ENCODE measurements at places on chromosomes 7 and 10.
A peak's percentile ranks its signal among the peaks of the same experiment; 100 is the strongest.

GRCh38 chr7:48139459-48139858 is 31.8 kb upstream of the ABCA13 start:
- no peak for DNase-seq

- no peak for DNase-seq
These were observed 51.4 kb upstream of the ZNF716 start for GRCh38 chr7:57398548-57398947.

- DNase-seq: no peak
These were observed 192.1 kb upstream of the MKI67 start for GRCh38 chr10:128318366-128318765.

DNA sequence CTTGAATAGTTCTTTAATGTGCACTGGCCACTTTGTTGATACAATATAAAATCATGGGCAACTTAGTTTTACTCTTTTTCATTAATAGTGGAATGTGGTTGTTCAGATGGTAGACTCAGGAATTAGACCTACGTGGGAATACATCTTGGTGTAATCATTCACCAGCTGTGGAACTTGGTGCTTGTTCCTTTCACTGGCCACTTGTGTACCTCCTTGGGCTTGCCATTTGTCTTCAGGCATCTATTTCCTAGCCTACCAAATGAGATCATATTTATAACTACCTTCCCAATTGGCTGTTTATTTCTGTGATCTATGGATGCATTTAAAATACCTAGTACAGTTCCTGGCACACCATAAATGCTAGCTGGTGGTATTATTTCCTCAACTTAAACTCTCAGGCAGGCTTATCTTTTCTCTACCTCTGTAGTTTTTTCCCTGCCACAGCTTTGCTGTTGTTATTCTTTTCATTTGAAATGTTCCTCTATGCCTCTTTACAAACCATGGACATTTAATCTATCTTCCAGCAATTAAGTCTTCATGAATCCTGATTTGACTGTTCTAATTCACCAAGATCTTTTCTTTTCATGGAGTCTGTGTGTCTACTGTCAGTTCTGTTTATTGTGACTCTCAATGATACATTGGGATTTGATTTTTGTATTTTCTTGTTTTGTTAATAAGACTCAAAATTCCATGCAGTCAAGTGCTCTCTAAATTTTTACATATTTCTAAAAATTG is 113.0 kb downstream of the ADAM22 start:
- DNase-seq: no peak

DNA sequence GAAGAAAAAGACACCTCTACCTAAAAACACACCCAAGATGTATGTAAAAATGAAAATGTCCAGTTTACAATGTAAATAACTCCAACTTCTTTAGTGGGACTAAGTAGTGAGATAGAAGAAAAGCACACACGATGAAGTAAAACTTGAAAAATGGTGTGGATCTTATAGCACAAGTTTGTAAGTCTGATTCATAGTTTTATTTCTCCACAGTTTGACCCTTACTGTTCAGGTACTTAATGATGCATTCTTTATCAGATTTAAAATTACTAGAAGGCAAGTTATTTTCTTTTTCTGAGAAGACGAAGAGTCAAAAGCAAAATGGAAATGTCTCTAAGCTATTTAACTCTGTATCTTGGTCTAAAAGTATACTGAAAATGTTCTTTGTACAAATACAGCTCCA is 6.1 kb downstream of the NAMPT start:
- DNase-seq: no peak

DNA sequence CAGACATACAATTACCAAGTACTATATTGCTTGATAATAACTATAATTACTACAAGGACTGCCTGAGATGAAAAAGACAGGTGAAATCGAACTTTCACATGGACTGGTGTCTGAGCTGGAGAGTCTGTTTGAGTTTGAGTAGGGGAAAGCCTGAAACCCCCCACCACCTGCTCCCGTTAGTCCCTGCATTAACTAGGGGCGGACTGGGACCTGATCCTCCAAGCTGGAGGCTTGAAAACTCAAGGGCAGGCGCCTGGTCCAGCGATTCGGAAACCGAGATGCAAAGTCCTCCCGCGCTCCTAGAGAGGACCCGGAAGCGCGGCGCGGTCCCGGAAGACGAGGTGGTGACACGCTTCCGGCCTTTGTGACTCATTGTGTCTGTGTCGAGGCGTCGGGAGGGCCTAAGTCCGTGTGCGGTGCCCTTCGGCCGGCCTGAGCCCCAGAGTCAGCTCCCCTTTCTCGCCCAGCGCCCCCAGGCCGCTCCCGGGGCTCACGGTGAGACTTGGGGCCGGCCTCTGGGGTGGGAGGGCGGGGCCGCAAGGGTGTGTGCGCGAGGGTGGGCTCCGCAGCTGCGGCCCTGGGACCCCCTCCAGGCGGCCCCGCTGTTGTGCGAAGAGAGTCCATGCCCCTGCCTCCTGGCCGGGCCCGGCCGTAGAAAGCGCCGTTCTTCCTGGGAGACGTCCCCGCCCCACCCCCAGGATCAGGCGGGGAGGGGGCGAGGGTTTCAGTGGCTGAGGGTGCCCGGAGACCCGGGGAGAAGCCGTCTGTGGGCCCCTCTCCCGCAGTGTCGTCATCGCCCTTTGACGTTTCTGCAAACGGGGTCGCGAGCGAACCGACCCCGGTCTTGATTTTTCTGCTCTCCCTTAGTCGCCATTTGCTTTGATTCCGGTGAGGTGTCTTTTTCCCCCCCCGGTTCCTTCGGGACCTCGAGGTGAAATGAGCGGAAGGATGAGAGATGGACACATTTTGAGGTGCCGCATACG is at the start of gene ZKSCAN1:
ZKSCAN1 (plus strand) TSS at position 365 of the 983 bp plus-strand sequence. CDS start 7,911 bp downstream, outside the sequence.
- DNase-seq: peak; percentile 71

DNA sequence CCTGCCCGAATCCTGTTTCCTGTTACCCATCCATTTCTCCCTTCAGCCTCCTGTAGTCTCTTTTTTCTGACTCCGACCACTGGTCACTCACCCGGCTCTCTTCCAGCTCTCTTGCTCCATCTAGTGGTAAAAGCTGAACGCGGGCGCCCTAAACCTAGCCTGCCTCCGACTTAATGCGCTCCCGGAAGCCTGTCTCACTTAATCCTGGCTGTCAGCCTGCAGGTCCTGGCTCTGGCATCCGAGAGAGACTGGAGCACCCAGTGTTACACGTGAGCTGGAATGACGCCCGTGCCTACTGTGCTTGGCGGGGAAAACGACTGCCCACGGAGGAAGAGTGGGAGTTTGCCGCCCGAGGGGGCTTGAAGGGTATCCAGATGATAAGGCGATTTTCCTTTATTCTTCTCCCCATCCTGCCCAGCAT is 10.3 kb downstream of the SUMF2 start:
- peak; percentile 48 for DNase-seq

- no peak for DNase-seq
These were observed 11.0 kb downstream of the TBATA start for GRCh38 chr10:70773965-70774809.

- no peak for DNase-seq
These were observed 70.6 kb downstream of the MLLT10 start for GRCh38 chr10:21604651-21605050.

DNA sequence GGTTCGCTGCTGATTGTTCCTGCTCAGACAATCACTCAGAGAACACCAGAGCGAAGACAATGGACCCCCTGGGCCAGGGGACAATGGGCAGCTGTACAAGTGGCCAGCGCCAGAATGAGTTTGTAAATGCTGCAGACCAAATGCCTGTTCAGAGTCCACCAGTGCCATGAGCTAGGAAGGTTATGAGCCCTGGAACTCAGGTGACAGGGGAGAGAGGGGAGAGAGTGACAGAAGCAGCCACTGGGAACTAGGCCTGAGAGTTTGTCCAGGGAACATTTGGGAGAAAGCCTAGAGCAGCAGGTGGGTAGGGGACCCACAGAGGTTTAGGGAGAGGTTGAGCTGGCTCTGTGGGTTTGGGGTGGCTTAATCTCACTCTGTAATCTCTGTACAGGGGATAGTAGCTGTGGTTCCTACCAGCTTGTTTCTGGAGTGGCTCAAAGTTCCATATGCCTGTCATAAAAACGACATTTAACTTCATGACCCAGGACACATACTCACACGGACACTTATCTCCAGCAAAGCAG is 60.4 kb downstream of the C10orf105 start:
- no peak for DNase-seq

- no peak for DNase-seq
These were observed 10.1 kb downstream of the CNOT4 start for GRCh38 chr7:135499818-135500217.

DNA sequence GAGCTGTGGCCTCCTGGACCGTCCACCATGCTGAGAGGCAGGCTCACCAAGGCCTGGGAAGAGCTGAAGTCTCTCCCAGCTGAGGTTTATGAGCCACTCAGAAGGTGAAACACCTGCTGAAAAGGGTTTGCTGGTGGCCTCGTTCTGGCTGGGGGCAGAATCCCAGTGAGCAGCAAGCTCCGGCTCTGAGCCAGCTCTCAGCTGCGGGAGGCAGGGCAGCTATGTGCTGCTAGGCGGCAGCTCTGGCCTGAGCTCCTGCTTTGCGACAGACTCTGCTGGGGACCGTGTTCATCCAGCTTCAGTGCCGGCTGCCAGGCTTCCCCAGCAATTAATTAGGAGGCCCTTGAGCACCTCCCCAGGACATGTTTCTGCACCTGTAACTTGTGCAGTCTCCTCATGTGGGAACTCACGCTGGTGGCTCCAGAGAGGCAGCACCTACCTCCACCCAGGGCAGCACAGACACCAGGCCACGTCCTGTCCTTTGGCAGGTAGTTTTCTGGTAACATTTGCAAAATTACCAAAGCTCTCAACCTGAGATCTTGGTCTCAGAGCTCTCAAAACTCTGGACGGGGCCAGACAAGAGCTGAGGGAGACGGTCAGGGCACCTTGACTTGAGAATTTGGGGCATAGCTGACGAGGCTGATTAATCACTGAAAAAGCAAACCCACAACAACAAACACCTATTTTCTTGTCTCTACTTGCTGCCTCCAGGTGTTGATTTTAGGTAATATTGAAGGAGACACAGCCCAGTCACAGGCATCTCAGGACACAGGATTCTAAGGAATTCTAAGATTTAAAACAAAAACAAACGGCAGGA is 185.0 kb downstream of the TCERG1L start:
- no peak for DNase-seq

DNA sequence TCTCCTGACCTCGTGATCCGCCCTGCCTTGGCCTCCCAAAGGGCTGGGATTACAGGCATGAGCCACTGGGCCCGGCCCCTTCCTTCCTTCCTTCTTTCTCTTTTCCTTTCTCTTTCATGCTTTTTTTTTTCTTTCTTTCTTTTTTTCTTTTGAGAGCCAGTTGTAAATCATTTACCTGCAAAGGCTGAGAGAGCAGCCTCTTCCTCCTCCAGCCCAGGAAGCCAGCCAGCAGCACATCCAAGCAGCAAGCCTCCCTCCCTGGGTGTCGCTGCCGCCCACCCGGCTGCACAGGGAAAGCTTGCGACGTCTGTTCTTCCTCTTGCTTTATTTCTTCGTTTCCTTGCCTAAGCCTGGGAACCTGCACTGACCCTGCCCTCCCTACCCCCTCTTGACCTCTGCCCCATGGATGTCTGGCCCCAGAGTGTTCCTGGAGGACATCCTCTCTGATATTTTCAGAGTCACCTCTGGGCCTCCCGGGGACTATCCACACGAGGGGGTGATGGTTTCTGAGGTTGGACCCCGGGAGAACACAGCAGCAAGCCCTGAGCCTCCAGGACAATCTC is 62.8 kb upstream of the MYL10 start:
- no peak for DNase-seq

DNA sequence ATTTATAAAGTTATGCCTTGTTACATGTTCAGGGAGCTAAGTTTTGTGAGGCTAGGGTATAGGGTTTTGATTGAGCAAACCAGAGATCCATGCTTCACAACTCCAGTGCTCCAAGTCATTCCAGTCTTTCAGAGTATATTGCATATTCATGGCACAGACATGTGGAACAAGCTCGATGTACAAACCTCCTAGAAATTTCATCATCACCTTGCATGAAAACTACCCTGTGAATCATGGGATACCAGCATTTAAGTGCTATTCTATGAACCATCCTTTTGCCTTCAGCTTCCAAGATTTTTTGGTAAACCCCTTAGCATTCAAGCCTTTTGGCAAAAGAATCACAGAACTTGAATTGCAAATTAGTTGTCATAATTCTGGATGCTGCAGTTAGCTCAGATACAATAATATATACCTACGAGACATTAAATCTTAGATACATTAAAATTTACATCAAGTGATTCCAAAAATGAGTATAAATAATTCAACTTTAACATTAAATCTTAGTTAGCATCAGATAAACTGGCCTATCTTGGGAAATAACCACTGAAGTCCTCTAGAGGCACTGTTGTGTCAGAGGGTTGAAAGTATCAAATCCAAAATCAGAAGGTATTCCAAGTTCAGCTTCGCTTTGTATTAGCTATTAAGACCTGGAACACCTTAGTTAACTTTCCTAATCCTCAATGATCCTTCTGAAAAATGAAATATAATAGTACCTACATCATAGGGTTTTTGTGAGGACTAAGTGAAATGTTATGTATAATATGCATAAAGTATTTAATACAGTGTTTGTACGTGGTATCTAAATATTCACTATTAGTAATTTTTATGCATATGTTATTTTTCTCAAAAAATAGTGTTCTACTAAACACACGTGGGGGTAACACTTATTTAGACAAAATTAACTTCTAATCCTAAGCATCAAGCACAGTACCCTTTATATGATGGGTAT is 55.5 kb upstream of the CABCOCO1 start:
- no peak for DNase-seq

- no peak for DNase-seq
These were observed 13.9 kb downstream of the CUBN start for GRCh38 chr10:17115683-17116082.

- DNase-seq: no peak
These were observed 135.9 kb downstream of the ABCA13 start for GRCh38 chr7:48307041-48307714.

GRCh38 chr7:104933521-104933988 is 80.5 kb upstream of the KMT2E start:
- DNase-seq: no peak

- DNase-seq: peak; percentile 35
These were observed 8.7 kb upstream of the GLRX3 start for GRCh38 chr10:130127364-130128061.

GRCh38 chr10:29929006-29929405 is 130.4 kb downstream of the JCAD start:
- no peak for DNase-seq

DNA sequence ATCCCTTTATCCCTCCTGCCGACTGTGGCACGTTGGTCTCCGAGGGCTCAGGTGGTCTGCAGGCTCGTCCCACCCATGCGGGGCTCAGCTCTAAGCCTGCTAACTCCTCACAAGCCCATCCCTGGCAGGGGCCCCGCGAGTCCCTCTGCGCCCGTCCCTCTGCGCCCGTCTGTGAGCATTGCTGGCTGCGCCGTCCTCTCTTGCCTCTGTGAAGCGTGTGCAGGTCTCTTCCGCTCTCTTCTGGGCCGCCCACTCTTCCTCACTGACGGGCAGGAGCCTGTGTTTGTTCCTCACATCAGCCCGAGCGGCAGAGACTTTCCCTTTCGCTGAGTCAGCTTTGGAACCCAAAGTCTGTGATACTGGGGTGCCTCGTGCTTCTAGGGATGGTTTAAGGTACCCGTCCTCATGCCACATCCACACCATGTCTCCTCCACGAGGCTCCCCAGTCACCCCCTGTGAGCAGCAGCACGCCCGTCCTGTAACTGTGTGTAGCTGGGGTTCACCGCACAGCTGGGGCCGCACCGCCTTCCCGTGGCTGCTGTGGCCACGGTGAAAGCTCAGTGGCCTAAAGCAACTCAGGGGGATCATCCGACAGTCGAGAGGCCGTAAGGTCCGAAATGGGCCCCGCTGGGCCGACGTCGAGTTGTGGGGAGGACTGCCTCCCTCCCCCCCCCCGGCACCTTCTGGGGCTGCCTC is 35.5 kb downstream of the ADGRA1 start:
- DNase-seq: no peak

- no peak for DNase-seq
These were observed 57.6 kb downstream of the BICC1 start for GRCh38 chr10:58570307-58570723.

GRCh38 chr7:23267357-23267756 is 20.8 kb downstream of the GPNMB start:
- DNase-seq: no peak

Measured in central memory CD8-positive, alpha-beta T cell (primary cell).